ENCODE measurements at places on chromosomes 12 and 14.
A peak's percentile ranks its signal among the peaks of the same experiment; 100 is the strongest.

DNA sequence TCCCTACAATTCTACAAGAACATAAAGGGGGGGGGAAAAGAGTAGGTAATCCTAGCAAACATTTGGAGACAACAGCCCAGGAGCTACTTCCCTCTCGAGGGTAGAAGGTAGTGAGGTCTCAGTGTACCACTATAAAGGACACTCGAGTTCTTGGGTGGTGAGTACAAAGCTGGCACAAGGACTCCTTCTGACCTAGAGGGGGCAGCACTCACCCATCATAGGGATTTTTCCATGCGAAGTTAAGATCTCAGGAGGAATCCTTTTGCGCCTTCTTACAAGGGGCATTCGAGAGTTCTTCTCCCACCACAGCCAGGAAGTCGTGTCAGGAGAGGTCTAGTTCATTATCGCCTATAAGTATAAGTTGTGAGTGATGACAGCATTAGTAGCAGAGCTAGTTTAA is 200.2 kb upstream of the RBM19 start:
- DNase-seq = no peak

GRCh38 chr14:22233377-22233776 is 355.6 kb downstream of the DAD1 start:
- DNase-seq = no peak

- no peak for DNase-seq
Measured at GRCh38 chr12:124188561-124189405, 106.1 kb upstream of the RFLNA start.

- DNase-seq = no peak
Measured at GRCh38 chr14:74945261-74945851, 10.0 kb downstream of the PGF start.

DNA sequence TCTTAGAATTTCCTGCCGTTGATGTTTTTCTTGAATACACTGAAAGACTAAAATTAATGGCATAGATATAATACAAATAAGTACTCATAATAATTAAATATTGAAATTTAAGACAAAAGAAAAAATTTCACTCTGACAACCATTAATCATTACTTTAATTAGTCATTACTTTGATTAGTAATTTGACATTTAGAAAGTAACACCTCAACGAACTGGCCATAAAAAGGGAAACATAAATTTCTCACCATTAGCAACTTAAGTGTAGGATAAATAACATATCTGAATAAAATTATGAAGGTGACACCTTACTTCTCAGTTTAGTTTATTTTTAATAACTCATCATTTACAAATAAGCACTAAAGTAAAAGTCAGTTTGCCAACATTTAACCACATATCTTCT is 17.5 kb downstream of the MAGOHB start:
- DNase-seq = no peak

- DNase-seq = peak; percentile 35
Measured at GRCh38 chr14:59465316-59466135, at the start of gene GPR135. Gene GPR135, minus strand, starts transcription at chr14:59465380. Its CDS starts 154 bp downstream, at chr14:59465226.

DNA sequence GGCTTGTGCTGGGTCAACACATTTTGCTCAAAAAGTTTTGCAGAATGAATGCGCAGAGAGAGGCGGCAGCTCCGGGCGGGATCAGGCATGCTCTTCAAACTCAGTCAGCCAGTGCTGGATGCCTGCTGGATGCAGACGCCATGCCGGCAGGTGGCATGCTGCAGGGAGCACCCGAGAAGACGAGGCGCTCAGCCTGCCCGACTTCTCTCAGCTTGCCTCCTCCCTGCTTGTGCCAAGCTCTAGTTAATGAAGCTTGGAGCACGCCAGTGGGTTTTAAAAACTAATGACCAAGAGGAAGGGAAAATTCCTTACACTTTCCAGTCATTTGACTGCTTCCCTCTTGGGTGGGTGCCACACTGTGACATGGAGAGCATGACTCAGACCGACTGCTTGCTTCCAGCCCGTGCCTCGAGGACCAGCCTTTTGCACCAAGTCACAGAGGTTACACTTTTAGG is 39.8 kb downstream of the SLC24A4 start:
- no peak for DNase-seq

GRCh38 chr12:85695097-85695715 is 141.0 kb downstream of the RASSF9 start:
- no peak for DNase-seq

- DNase-seq = no peak
Measured at GRCh38 chr12:57627501-57628279, 5.3 kb downstream of the B4GALNT1 start.

DNA sequence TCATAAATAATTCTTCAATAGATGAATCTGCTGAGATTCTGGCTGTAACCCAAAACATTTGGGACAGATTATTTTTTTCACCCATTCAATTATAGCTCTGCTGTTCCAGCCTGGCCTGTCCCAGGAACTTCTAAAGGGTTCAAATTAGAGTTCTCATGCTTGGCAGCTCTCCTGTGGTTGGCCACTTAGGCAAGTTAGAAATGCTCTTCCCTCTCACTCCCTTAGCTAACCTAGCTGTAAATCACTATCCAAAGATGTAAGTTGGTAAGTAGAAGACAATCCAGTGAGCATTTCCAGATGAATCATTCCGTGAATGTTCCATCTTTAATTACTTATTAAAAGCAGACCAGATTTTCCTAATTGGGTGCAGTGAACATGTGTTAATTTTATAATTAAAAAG is 760.4 kb upstream of the TBX3 start:
- DNase-seq = no peak

- DNase-seq = no peak
Measured at GRCh38 chr14:74979029-74979428, 23.6 kb upstream of the PGF start.

GRCh38 chr12:130501821-130502220 is 164.1 kb downstream of the PIWIL1 start:
- no peak for DNase-seq

- no peak for DNase-seq
Measured at GRCh38 chr14:79967001-79967400, 244.3 kb downstream of the DIO2 start.

- DNase-seq = no peak
Measured at GRCh38 chr12:78864870-78865463, 393 bp downstream of the SYT1 start.

GRCh38 chr12:106769546-106769945 is 4.9 kb upstream of the RIC8B start:
- no peak for DNase-seq

DNA sequence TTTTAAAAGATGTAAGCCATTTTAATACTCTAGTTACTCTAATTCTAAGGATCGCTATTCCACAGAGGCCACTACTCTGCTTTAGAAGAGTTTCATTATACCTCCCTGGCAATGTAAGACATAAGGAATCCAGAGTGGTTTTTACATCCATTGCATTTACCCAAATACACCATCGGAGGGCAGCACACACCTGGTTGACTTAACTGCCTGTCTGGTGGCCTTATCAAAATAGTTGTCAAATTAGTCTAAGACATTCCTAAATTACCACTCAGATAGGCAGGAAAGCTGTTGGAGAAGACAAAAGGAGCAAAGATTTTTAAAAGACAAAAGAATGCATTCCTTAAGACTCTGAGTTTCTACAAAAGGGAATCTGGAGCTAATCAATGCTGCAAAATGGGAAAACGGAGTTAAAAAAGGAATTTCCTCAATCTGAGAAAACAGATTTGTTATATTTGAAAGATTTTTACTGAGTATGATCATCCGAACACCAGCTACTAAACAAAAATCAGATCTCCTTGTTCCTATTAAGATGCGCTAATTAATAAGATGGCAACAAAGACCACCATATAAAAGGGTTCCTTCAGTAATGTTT is 33.8 kb upstream of the FGD4 start:
- DNase-seq = peak; percentile 10

DNA sequence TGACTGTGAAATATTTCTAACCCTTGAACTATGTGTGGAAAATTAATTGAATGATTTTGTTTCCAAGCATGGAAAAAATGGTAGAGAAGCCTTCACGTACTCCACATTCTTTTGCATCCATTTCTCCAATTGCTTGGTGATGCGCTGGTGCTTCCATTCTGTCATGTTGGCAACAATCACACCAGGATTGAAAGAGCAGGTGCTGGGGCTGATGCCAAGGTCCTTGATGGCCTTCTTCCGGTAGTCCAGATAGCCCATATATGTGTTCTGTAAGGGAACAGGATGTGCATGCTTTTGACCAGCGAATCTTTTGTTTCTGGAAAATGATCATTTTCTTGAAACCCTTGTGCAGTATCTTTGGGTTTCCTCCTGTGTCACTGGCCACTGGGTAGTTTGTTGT is 28.6 kb downstream of the TDG start:
- DNase-seq = no peak

- no peak for DNase-seq
Measured at GRCh38 chr14:94164685-94165431, 9.3 kb upstream of the PPP4R4 start.

DNA sequence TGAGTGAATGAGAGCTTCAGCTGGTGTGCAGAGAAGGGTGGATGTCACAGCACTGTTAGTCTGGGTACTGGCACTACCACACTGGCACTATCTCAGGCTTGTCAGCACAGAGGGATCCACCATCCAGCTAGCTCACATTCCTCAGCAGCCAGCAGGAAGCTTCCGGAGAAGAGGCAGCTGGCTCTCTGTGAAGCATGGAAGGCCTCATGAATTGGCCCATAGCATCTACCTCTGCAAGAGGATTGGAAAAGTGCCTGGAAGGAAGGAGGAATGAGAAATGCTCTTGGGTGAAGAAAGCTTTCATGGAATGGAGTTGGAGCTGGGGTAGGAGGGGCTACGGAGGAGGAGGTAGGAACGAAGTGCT is 9.9 kb downstream of the KRT83 start:
- no peak for DNase-seq

DNA sequence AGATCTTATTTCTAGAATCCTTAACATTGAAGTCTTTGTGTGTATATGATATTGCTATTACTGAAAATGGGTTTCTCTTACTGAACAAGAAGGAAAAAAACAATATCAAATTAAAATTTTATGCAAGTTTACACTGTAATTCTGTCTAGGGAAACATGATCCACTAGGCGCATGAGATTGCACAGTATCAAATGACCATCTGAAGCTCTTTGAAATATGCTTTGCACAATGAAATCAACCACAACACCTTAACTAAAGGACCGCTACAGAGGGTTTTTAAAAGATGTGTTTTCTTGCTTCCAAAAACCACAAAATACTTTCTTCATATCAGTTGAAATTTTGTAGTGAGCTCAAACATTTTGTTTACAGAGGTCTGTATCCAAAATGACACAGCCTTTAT is 15.1 kb upstream of the KERA start:
- DNase-seq = no peak

DNA sequence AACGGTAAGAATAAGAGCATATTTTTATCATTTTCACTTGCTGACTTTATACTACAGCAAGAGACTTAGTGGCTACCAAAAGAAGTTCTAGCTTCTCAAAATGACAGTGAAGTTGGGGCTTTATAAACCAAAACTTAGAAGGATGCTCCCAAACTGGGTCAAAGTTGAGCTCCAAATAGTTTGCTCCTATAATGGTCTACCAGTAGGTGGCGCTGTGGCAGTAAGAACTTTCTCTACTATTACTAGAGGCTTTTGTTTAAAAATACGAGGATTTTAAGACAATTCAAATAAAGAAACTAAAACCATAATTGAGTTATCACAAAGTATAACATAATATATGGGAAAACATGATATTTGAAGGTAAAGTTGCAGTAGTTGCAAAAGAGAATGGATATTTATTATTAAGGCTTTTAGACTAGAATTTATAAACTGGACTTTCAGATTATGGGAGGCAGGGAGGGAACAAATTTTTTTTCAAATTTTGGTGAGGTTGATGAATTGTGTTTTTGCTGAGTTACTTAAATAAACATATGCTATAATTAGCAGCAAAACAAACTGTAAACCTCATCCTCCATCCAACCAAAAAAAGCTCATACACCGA is 75.0 kb downstream of the TGFB3 start:
- DNase-seq = peak; percentile 77

DNA sequence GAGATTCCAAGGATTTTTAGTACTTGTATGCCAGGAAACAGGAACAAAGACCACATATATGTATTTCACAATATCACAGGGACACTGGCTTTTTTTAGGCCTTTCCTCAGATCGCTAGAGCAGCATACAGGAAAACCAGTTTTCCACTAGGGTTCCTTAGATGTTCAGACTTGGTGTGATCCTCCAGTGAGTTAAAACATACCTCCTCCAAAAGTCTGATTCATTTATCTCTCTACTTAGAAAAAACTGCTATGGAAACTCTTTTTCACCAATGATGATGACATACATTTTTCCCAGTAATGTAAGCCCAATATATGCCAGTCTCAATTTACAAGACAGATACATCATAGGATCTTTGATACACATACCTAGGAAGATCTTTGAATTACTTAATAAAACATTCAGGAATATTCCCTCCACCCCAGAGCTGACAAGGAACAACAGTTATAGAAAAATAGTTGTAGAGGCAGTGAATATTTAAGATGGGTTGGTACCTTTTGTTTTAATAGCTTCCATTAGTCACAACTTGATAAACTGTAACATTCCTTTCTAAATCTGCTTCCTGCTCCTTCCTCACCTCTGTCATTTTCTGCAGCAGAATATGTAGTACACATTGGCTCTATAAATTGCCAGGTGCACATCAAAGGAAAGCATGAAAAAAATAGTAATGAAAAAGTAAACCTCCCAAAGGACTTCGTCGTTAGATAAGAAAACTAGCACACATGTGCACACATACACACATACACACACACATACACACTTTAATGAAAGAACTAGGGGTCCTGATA is 27.5 kb downstream of the BCAT1 start:
- DNase-seq = no peak

- DNase-seq = no peak
Measured at GRCh38 chr14:96122496-96122895, 82.1 kb upstream of the BDKRB2 start.

GRCh38 chr14:24196071-24197055 is 1.1 kb upstream of the TM9SF1 start:
- no peak for DNase-seq

DNA sequence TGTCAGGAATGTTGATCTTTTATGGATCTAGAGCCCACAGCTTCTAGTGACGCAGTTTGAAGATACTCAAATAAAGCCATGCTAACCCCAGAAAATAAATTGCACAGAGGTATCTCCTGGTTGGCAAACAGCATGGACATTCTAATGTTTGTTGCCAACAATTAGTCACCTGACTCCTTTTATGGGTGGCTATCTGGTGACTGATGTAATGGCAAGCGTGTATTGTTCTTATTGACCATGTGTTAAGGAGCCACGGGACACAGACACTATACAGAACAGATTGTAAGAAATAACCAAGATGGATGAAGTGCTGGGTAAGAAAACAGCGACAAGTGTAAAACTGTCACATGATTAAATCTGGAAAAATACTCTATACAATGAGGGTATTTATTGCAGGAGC is 401.3 kb upstream of the PDE3A start:
- DNase-seq = no peak
